Activated CD4-positive, alpha-beta T cell treated with anti-CD3 and anti-CD28 coated beads for 24 hours (primary cell): ENCODE measurements at places on chromosomes 6 and 20.
A peak's percentile ranks its signal among the peaks of the same experiment; 100 is the strongest.

DNA sequence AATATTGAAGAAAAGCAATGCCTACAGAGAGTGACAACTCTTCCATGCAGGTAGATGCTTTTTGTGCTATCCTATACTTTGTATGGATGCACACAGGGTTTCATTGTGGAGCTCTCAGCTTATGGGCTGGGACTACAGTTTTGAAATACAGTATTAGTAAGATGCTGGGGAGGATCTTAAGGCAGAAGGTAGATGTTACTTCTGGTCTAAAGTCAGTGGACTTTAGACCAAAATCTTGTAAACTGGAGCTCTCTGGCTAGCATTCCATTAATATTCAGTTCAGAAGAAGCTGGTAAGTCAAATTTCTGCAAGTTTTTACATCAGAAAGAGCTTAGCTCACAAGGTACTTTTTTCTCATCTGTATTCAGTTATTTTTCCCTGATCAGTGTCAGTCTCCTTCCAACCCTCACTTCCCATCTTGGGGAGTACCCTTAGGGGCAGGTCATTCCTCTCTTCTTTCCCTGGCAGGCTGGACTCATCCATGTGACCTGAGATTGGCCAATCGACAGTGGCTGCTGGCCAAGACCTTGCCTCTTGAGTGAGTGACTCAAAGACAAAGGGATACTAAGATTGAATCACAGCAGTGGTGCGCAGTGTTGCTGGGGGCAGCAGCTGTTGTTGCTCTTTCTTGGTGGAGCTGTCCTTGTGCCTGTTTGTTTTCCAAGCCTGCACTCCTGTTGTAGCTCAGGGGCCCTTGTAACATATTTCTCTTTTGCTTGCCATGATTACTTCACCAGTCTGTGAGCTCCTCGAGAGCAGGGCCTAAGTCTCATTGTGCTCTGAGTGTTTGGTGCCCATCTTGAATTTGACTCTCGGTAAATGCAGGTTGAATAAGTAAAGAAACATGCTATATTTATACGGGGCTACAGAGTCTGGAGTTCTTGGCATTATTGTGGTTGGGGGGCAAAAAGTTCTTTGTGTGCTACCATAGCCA is 2.8 kb upstream of the PHF20 start:
- peak; percentile 25 for DNase-seq

GRCh38 chr6:111210194-111210728 is 123.0 kb downstream of the SLC16A10 start:
- no peak for DNase-seq

DNA sequence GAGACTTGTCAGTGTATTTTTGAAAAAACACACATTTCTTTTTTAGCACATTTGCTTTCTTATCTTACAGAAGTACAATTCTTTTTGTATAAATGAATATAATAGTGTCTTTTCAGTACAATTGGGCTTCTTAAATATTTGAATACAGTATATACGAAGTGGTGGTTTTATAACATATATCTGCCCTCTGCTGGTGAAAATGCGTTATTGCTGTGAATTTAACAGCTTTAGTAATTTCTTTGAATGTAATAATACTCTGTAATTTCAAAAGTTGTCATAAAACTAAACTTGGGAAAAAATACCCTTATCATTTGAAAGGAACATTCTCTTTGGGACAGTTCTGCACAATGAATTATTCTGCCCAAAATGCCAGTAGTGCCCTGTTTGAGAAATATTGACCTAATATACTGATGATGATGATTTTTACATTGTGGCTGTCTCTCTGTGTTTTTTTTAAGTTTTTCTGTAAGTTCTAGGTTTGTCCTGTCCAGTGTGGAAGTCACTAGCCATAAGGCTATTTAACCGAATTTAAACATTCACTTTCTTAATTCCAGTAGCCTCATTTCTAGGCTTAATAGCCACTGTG is 19.0 kb downstream of the SMAP1 start:
- DNase-seq = no peak

- DNase-seq = no peak
Measured at GRCh38 chr6:129732034-129732433, 22.1 kb upstream of the ARHGAP18 start.

DNA sequence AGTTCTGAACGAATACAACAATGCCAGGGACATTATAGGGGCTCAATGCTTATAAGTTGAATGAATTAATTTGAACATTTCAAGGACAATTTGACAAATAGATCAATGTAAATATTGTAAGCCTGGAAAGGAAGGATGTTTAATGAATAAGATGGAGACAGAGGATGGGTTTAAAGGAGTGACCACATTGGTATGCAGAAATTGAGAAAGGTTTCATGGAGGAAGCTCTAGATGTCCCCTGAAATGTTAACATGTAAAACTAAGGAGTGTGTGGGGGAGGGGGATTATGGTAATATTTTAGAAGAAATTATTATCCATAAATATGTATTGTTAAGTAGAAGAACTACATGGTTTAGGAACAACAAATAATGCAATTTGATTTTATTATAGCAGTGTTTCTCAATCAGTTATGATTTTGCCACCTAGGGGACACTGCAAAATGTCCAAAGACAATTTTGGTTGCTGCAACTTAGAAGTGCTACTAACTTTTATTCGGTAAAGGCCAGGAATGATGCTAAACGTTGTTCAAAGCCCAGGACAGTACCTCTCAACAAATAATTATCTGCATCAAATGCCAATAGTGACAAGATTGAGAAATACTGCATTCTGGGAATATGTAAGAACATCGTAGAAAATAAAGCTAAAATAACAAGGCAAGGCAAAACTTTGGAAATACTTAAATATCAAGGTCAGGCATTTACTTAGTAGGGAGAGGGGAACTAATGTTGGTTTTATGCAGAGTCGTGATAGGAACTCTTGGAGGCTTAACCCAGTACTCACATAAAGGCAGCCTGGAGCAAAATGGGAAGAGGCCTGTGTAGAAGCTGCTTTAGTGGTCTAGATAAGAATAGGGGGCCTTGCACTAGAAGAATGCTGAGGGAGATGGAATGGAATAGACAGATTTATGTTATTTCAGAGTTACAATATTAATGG is 686.9 kb upstream of the CITED2 start:
- no peak for DNase-seq

DNA sequence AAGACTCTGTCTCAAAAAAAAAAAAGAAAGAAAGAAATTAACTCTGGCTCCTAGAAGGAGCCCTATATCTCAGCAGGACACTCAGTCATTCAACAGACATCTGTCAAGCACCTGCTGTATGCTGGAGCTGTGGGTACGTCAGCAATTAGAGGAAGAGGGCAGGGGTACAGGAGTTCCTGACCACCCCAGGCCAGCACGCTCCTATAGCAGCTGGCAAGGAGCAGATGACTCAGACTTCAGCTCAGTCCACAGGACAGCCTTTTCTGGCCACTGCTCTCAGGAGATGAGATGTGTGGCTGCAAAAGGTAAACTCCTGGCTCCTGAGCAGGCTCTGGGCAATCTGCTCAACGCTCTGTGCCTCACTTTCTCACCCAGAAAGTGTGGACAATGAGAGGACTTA is 1.7 kb upstream of the RTEL1 start:
- DNase-seq = no peak

DNA sequence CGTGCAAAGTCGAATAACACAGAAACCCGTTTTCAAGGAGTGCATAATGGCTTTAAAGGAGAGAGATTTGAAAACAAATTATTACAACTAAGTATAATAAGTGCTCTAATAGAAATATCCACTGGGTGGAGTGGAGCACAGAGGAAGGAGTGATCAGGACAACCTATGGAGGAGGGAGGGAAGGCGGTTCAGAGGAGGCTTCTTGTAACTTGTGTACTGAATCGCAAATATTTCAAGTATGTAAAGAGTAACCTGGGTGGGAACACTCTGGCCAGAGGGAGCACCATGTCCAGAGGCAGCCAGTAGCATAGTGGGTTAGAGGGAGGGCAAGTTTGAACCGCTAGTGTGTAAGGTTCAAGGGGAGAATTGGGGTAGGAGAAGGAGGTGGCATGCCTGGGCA is 21.6 kb upstream of the TNFAIP3 start:
- DNase-seq = no peak

GRCh38 chr6:162726947-162727321 is 632 bp downstream of the PRKN start:
- DNase-seq = no peak

GRCh38 chr6:109174916-109175315 is 79.6 kb downstream of the CEP57L1 start:
- no peak for DNase-seq

- peak; percentile 11 for DNase-seq
Measured at GRCh38 chr6:83430611-83431544, at the start of gene ME1. Gene ME1, minus strand, starts transcription at chr6:83431051. Its CDS starts 97 bp downstream, at chr6:83430954.

DNA sequence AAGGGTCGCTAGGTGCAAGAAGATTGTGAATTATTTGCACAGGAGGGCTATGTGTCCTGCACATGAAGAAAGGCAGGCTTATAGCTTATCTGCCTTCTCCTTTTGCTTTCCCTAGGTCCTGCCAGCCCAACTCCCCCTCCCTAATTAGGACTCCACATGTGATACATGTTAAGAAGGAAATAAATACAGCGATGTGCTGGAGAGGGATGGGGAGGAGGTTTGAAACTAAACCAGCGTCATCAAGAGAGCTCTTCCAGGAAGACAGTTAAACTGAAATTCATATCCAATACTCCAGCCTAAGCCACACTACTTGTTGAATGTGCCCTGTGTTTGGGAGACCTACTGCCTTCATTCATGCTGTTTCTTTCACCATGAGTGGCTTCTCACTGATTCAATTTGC is 34.9 kb upstream of the UTRN start:
- DNase-seq = no peak

DNA sequence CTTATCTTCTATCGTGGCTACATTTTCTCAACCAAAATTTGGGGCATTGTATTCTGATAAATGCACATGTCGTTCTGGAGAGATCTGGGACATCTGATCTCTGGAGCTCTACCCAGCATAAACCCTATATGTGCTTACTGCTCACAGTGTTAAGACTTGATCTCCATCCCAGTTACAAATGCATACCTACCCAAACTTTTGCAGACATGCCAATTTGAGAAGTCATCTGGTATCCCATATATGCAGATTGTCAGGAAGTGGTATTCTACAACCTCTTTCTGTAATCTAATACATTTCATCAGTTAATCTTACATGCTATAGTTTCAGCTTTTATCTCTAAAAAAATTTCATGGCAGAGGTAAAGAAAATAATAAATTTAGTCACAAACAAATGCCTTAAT is 11.2 kb downstream of the BAG2 start:
- no peak for DNase-seq

GRCh38 chr6:31058128-31058894 is 48.0 kb downstream of the MUC22 start:
- DNase-seq = no peak

DNA sequence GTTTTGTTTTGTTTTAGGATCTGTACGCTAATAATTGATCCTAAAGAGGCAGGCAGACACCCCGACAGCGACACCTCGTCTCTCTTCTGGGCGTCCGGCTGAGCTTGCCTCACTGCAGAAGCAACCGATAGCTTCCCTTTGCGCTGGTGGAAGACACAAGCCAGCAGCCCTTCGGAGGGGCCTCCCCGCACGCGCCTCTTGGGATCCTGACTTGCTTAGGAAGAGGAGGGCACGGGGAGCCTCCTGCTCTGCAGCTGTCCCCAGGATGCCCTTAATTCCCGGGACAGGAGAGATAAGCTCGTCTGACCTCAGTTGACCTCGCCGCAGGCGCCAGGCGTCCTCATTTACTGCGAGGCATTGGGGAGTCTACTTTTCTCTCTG is 94.0 kb downstream of the CD83 start:
- DNase-seq = peak; percentile 17

- DNase-seq = no peak
Measured at GRCh38 chr6:56906752-56907151, 48.2 kb upstream of the BEND6 start.

DNA sequence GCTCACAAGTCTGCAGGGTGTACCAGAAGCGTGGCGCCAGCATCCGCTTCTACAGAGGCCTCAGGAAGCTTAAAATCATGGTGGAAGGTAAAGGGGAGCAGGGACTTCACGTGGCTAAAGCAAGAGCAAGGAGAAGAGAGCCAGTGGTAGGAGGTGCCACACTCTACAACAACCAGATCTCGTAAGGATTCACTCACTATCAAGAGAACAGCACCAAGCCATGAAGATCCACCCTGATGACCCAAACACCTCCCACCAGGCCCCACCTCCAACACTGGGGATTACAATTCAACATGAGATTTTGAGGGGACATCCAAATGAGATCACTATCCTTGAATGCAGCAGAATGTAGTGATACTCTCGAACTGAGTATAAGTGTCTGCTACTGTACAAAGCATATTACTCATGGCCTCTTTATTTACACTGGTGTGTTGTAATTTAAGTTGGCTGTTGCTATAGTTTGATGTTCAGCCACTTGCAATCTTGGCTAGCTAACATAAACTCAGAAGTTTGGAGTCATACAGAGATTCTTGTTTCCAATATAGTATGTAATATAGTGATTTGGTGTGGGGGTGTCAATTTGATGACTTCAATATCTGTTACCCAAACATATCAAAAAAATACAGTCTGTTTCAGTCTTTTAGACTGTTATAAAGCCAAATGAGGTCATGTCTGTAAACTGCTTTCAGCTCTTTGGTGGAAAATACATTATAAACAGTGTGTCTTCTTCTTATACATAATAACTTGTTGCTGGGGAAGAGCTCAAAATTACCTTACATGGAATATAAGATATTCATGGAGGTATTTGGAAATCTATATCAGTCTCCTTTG is 39.4 kb upstream of the MYLIP start:
- no peak for DNase-seq

GRCh38 chr20:21259346-21259745 is 43.8 kb upstream of the XRN2 start:
- no peak for DNase-seq

DNA sequence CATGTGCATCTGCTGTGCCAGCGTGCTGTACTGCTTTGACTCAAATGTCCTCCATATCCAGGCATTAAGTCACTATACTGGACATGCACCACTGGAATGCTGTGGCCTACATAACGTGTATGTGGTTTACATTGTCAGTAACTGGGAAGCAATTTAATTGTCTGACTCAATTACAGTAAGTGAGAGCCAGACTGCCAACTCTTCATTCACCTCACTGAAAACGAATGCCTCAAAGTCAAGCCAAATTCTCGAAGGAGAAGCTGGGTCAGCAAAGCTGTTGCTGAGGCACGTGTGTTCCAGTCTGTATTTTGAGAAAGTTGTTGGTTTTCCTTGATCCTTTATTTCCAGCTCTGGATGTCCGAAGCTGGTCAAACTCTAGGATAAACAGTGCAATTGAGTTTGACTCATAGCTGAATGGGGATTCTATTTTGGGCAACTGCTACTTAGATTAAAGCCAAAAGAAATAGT is 534.3 kb downstream of the COL12A1 start:
- no peak for DNase-seq

GRCh38 chr20:64130271-64130670 is 22.9 kb upstream of the NPBWR2 start:
- no peak for DNase-seq

GRCh38 chr6:69390125-69390524 is 406.7 kb downstream of the LMBRD1 start:
- no peak for DNase-seq

GRCh38 chr20:34312024-34312460 is 8.9 kb upstream of the AHCY start:
- no peak for DNase-seq

DNA sequence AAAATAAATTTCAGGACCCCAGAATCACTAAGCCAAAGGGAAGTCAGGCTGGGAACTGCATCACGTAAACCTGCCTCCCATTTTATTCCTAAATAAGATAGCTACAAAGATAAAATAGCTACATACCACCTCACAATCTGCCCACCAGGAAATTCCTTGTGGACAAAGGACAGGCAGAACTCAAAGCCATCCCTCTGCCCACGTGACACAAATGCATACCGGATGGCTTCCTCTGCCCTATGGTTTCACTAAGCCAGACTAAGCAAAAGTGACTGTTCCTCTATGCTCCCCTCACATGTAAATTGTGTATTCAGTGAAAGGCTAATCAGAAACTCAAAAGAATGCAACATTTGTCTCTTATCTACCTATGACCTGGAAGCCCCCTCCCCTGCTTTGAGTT is 15.0 kb downstream of the MBOAT1 start:
- DNase-seq = no peak
